ENCODE measurements at places on chromosomes 4 and X. TPM values are rescaled to one million over a fixed set of nuclear protein-coding genes. Genes with fewer than 3 reads are reported as not detected.

Gene KIF4A
- not detected for total RNA-seq

Gene LRIT3
- 0.59 TPM for total RNA-seq

GRCh38 chr4:89293299-89293698 lies 14.3 kb downstream of the GPRIN3 start:
- no peak for DNase-seq

DNA sequence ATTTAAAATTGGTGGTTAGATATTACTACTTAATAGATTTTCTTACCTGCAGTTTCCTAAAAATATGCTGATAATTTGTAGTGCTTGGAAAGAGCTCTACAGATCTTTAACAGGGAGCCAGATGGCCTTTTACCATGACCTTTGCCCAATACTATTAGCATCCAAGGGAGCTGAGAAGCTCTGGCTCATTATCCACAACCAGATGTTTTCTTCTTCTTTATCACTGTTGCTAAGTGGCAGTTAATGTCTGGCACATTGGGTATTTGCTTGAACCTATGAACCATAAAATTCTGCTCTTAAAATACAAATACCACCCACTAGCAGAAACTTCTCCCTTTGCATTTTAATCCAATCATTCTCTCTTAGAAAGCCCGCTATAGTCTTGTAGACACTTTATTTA lies 1480.3 kb downstream of the C4orf33 start:
- DNase-seq, result no peak

Gene FOXR2
- not detected for total RNA-seq

DNA sequence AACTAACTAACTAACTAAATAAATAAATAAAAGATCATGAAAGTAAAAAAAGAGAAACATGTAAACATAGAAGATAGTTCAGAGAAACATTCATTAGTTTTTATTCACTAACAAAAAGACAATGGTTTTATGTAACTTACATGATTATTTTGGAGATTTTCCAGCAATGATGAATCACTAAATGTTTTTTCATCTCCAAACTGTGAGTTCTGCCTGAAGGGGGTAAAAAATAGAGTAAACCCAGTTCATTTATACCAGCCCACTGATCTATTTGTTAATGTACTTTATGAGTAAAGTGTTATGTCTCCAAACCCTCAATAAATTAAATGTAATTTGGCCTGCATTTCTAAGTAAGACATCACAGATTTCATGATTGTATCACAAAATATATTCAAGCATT lies 101.1 kb downstream of the ATP8A1 start:
- DNase-seq, result no peak

GRCh38 chr4:63921561-63921960 lies 487.7 kb downstream of the TECRL start:
- no peak for DNase-seq
